ENCODE measurements at places on chromosomes 3 and 15.

- no peak for DNase-seq
Observed at GRCh38 chr3:16849795-16850194, 35.0 kb upstream of the PLCL2 start.

- no peak for DNase-seq
Observed at GRCh38 chr3:138898301-138898700, 48.6 kb downstream of the FOXL2 start.

- DNase-seq = no peak
Observed at GRCh38 chr15:66144978-66145725, 108.4 kb downstream of the MEGF11 start.

DNA sequence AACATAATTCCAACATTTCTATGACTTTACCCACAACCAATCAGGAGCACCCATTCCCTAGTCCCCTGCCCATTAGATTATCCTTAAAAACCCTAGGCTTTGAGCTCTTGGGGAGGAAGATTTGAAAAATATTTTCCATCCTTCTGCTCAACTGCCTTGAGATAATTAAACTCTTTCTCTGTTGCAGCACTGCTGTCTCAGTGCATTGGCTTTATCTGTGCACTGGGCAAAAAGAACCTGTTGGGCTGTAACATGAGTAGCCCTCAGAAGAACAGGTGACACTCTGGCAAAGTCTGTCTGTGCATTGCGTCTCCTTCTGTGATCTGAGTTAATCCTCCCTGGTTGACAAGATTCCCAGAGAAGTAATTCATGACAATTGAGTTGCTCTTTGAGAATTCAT is 83.9 kb downstream of the ZMAT3 start:
- DNase-seq = no peak

DNA sequence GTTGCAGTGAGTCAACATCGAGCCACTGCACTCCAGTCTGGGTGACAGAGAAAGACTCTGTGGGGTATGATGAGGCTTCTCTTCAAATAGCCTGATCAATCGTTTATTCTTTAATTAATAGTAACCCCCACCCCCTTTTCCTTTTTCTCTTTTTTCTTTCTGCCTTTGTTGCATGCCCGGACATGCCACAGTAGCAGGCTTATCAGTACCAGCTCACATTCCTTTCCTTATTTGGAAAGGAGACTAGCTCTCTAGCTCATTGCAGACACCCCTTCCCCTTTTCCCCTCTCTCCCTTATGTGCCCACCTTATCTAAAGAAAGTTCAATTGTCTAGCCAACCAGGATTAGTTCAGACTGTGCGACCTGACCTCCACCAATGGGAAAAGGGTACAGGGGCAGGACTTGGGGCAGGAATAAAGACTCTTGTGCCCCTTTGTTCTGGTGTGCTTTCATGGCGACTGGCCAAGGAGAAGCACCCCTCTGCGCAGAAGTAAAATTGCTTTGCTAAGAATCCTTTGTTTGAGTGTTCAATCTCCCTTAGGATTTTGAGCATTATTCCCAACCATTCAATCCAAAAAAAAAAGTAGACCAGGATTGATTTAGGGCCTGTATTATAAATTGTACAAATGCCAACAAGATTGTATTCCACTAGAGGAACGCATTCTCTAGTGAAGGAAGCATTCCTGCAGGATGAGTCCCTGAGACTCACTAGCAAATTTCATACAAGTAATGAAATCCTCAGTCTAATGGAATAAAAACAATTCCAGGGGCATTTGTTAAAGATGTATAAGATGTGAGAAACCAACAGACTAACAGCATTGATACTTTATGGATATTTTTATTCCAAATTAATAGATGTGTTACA is 95.8 kb upstream of the SNRPN start:
- DNase-seq = no peak

GRCh38 chr3:148289159-148289558 is 408.5 kb upstream of the AGTR1 start:
- no peak for DNase-seq
